ENCODE measurements at places on chromosomes 3 and 15.

GRCh38 chr3:157131861-157132260 is 28.1 kb downstream of the CCNL1 start:
- no peak for DNase-seq

DNA sequence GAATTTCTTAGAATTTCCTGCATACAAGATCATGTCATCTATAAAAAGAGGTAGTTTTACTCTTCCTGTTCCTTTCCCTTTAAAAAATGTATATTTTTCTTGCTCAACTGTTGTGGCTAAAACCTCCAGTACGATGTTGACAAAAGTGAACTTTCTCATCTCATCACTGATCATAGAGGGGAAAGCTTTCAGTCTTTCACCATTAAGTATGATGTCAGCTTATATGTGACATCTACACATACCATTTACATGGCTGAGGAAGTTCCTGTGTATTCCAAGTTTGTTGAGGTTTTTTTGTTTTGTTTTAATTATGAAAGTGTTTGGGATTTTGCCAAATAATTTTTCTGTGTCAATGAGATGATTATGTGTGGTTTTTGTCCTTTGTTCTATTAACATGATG is 173.6 kb downstream of the PLD1 start:
- DNase-seq, result no peak

GRCh38 chr15:42502477-42502876 is 7.0 kb downstream of the SNAP23 start:
- DNase-seq, result no peak

- DNase-seq, result no peak
Observed at GRCh38 chr3:30232142-30232541, 374.3 kb upstream of the TGFBR2 start.

DNA sequence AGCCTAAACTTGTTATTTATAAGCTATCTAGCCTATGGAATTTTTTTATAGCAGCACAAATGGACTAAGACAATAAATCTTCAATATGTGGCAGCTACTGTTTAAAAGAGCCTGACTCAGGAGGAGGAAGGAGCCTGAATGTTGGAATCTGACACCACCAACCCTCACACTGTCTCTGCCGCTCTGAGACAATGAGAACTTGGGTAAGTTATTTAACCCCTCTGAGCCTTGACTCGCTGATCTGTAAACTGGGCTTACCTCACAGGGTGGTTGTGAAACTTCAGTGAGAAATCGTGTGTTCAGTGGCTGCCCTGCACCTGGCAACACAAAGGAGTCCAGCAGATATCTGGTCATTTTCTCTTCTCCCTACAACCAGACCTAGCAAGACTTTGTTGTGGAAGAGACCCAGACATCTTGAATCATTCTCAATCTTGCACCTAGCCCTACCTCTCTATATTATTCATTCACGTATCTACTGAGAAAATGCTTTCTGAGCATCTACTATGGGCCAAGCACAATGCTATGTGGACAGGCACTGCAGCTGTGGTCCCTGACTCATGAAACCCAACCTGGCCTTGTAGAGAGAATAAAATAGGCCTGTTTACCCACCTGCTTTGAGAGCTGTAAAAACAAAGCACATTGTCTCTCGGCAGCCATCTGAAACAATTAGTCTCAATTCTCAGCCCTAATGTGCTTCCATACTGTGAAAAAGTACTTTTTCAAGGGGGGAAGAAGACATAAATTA is 81.9 kb upstream of the SLC25A36 start:
- no peak for DNase-seq

GRCh38 chr3:42876940-42877720 is 1.5 kb upstream of the CYP8B1 start:
- no peak for DNase-seq

DNA sequence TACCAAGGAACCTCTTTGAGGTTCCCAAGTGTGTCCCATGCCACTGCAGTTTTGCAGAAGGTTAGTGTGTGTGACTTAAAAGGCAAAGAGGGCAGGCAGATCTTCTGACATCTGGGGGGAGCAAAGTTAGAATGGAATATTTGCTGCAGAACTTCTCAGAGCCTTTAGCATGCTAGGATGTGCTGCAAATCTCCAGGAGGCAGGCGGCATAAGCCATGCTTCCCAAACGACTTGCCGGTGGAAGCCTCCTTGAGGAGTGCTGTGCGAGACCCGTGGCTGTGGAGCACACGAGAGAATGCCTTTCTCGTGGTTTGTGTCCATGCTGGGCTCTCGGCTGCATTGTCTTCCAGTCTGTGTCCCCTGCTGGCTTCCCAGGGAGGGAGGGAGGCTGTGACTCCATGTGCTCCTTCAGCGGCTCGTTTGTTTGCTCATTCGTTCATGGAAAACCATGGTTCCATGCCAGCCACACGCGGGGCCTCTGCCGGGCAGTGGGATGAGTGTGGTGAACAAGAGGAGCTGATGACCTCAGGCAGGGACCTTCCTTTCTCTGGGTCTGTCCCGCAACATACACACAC is 13.8 kb downstream of the HDAC11 start:
- DNase-seq, result no peak

DNA sequence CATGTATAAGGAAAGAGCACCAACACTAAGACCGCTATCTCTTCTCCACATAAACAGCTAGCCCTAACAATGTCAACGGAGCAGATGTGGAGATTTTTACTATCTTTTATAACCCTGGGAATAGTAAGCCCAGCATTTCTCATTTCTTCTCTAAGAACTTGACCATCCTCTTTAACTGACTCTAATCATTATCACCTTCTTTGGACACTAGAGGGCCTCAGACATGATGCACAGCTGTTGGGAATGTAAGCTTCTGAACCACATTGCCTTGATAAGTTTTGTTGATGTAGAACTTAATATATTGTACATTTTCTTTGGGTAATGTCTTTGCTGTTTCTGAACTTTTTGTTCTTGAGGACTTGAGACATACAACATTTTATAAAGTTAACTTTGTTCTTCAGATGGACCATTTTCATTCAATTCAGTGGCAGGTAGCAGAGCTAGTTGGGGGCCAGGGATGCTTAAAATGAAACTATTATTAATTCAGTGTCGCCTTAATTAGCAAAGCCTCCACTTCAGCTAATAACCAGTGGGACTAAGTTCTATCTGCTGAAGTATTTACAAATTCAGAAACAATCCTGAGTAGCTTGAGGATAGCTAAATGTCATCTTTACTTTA is 9.6 kb upstream of the TAGLN3 start:
- DNase-seq, result no peak

DNA sequence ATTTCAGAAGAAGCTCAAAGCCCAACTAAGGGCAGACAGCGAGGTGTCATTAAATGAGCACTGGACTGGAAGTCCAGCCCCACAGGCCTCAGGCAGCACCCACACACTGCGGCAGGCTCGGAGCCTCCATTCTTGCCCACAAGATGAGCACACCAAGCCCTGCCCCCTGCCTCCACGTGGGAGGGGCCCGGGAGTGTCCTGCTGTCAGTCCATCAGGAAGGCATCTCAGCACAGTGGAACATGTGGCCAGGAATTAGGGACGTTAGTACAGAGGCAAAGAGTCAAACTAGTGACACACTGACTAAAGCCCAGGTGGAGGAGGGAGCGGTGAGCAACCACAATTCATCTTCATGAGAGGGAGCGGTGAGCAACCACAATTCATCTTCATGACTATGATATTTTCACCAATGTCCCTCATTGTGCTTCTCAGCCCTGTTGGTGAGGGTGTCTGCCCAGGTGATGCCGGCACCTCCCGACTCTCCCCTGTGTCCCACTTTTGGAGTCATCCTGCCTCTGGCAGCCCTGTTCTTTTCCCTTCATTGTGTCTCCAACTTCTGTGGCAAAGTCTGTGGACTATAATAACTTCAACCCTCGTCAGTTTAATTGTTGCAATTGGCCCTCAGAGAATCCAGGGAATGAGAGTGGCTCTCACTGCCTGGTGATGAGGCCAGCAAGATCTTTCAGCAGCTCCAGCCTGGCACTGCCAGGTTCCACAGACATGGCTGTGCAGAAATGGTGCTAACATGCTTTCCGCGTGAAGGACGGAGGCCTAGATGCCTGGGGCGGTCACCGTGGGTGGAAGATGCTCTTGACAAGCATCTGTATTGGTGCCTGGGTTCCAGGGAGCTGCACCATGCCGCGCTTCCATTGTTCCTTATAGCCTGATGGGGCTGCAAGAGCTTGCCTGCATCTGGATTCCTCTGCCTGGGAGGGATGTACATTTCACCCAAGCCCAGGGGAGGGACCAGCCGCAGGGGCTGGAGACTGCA is 23.1 kb upstream of the SKOR1 start:
- DNase-seq, result no peak

DNA sequence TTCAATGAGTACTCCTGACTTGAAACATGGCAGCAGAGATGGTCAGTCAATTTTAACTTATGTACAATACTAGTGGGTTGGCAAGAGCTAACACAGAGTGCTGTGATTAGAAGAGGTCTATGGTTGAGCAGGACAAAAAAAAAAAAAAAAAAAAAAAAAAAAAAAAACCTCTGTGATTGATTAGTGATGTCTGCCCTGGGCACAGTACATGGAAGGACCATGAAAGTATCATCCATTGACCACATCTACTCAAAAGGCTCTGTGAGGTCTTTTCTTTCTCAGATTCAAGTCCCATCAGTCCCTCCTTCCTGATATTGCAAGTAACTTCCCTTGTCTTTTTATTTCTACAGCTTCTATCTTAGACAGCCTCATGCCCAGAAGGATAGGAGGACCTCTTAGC is 59.6 kb downstream of the NTRK3 start:
- DNase-seq, result no peak

DNA sequence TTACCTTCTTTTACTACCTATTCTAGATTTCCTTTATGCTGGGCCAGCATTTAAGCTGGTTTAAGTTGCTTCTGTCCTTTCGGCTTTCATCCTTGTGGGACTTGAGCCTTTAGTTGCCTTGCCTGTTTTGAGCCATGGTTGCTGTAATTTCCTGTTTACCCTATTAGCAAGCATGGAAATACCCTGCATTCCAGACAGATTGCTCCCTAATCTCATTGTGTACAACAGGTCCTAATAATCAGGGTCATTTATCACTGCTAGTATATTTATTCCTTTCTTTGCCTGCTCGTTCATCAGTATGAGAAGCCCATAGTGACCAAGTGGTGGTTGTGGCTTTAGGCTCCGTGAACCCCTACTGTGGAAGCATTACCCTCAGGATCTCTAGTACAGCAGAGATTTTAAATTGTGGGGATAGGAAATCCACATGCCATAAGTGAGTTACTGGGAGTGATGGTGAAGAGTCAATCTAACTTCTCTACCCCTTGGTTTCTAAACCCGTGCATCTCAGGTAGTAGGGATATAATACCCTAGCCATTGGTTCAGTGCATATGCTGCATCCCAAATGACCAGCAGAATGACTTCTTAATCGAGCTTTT is 31.9 kb downstream of the NCK1 start:
- no peak for DNase-seq

GRCh38 chr3:185397676-185398075 is 34.7 kb downstream of the MAP3K13 start:
- no peak for DNase-seq

- DNase-seq, result no peak
Observed at GRCh38 chr15:39976291-39977274, 42.7 kb downstream of the EIF2AK4 start.

- no peak for DNase-seq
Observed at GRCh38 chr3:102398666-102399065, 36.1 kb upstream of the ZPLD1 start.

GRCh38 chr15:101445562-101446517 is 43.7 kb downstream of the PCSK6 start:
- DNase-seq, result no peak

DNA sequence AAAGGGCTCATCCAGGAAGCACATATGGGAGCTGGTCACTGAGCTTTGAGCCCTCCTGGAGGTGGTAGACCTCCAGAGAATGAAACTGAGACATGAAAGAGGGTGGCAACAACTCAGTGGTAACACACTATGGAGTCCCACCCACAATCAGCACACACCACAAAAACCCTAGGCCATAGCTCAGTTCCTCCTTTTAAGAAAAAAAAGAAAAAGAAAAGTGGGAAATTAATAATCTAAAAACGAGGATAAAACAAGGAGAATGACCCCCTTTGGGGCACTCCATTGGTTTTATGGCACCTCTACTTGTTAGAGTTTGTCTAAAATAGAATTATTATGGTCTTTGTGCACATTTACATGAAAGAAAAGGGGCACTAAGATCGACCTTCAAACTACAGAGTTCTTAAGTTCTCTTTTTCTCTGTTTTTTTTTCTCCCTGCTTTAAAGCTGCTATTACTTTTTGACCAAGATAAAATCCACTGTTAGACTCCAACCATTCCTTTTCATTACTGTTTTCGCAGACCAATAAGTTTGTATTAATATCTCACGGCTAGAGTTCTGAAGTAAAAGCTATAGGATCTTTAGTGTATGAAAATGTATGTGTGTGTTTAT is 40.2 kb upstream of the ZBTB20 start:
- DNase-seq, result no peak

DNA sequence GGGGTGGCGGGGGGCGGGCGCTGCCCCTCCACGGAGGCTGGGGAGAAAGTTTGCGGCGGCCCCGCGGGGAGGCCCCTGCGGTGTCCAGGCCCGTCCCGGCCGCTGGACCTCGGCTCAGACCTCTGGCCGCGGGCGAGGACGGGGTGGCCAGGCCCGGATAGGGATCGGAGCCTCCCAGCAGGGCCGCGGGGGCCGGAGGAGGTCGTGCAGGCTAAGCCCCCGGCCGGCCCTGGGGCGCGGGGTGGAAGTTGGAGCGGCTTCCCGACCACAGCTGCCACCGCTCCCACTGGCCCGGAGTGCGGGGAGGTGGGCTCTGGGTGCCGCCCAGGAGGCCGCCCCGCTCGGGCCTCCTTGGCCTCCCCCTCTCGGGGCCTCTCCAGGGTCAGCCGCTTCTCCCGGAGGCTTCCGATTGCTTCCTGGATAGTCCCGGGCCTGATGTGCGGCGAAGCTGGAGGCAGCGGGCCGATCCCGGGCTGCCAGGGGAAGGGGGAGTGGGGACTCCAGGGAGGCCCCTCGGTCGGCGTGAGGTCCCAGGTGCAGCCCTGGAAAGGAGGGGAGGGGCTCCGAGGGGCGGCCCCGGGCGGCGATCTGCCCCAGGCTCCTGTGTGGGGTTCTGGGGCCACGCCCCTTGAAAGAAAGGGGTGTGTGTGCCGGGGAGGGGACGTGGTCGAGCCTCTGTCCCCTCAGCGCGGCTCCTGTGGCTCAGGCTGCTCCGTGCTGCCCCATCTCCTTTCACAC is 907 bp downstream of the PLXNA1 start:
- peak; percentile 25 for DNase-seq

- no peak for DNase-seq
Observed at GRCh38 chr3:171810629-171811294, 479 bp upstream of the PLD1 start.

DNA sequence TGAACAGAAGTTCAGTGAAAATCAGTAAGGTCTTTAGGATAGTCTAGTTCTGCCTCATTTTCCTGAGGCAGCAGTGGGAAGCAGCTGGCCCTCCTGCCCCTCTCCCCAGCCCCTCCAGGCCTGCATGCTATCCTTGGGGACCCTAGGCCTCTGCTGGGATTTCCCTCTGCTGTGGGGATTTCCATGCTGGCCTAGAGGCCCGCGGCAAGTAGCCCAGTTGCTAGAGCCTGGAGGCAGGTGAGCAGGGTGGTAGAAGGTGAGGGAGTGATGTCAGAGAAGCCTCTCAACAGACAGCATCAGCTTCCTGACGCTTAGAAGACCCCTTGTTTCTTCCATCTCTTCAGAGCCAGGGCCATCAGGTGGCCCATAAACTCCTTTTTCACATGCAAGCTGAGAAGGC is 305.8 kb upstream of the THBS1 start:
- no peak for DNase-seq

GRCh38 chr3:131903988-131904415 is 130.8 kb downstream of the CPNE4 start:
- no peak for DNase-seq

- no peak for DNase-seq
Observed at GRCh38 chr3:25781758-25782594, 1.3 kb downstream of the NGLY1 start.

All from stimulated activated naive CD4-positive, alpha-beta T cell (primary cell).